Stimulated activated CD4-positive, alpha-beta T cell treated with anti-CD3 and anti-CD28 coated beads, TNF-alpha, amount 100 ng/mL, for 24 hours (primary cell): ENCODE measurements at places on chromosomes 5 and 9.

GRCh38 chr9:136352682-136353081 lies 10.9 kb downstream of the DNLZ start:
- DNase-seq = no peak

- no peak for DNase-seq
These were observed 1.7 kb upstream of the ACO1 start for GRCh38 chr9:32382565-32383320.

DNA sequence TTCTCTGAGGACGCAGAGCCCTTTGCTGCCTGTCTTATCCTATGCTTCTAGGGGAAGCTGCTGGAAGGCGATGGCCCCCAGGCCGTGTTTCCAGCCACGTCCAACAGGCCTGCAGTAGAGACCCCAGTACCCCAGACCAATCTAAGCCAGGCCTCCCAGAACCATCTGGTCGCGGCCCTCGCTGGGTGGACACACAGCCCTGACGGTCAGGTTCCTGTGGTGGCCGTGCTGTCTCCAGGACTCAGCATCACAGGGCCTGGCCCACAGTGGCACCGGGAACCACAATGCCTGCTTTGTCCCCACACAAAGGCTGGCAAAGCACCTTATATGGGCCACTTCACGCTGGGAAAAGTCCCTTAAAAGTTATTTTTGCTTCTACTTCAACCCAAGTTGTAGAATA lies 44.5 kb downstream of the SEMA4D start:
- no peak for DNase-seq

- DNase-seq = no peak
These were observed 290.1 kb upstream of the WWC1 start for GRCh38 chr5:168001318-168001717.
